ENCODE measurements at places on chromosomes 1 and 21.

GRCh38 chr1:36284061-36284460 lies 22.1 kb upstream of the SH3D21 start:
- DNase-seq, result no peak

DNA sequence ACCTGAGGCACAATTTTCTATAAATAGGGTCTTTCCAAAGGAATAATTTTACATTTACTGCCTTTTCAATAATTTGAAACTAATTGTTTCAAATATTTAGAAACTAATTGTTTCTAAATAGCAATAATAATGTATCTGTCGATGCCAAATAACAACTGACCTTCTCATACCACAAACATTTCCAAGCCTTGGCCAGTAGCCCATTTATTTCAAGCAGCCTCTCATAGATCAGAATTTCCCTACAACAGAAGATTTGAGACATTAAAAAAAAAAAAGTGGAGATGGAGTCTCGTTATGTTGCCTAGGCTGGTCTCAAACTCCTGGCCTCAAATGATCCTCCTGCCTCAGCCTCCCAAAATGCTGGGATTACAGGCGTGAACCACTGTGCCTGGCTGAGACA lies 2.1 kb upstream of the GFI1 start:
- no peak for DNase-seq

GRCh38 chr1:219171192-219171935 lies 2.3 kb upstream of the LYPLAL1 start:
- DNase-seq, result no peak

- DNase-seq, result no peak
These were observed 511.3 kb downstream of the NPHP4 start for GRCh38 chr1:5480906-5481305.

DNA sequence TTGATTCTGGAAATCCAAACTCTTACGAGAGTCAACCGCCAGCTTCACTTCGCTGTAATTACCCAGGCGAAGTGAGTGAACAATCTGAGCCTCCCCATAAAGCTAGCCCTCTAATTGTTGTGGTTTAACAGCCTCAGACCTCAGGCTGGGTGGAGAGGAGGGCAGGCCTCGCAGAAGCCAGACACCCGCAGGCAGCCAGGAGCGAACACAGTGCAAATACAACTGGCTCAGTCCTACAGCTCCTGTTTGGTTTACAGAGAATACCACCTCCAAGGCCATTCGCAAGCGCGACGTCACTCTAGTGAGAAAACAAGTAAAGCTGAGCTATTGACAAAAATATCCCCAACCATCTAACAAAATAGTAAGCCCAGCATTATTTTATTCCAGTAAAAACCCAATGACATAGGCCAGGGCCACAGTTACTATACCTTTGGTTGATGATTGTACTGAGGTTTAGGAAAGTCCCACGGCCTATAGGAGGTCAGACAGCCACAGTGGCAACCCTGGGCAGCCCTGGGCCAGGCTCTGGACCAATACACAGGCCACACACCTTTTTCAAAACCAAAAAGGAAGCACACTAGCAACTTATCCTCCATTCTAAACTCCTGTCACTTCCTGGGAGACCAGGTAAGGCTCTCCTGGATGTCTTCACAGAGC lies 163.3 kb downstream of the ETS2 start:
- DNase-seq, result no peak

- peak; percentile 36 for DNase-seq
These were observed 68.9 kb downstream of the TENT5C start for GRCh38 chr1:117674521-117675400.

DNA sequence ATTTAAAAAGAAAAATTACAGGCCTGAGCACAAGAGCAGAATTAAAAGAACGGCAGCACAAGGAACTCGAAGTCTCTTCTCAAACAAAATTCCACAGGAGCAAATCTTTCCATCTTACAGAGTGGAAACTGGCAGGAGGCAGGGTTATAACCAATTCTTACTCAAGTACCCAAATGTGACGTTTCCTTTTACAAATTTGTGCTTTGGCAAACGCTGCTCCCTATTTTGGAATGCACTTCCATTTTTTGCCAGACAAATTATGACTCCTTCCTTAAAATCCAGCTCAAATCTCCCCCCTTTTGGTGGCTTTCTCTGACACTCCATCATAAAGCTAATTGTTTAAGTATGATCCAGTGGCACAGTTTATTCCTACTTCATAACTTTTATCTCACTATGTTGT lies 7.8 kb downstream of the ERI3 start:
- DNase-seq, result no peak

DNA sequence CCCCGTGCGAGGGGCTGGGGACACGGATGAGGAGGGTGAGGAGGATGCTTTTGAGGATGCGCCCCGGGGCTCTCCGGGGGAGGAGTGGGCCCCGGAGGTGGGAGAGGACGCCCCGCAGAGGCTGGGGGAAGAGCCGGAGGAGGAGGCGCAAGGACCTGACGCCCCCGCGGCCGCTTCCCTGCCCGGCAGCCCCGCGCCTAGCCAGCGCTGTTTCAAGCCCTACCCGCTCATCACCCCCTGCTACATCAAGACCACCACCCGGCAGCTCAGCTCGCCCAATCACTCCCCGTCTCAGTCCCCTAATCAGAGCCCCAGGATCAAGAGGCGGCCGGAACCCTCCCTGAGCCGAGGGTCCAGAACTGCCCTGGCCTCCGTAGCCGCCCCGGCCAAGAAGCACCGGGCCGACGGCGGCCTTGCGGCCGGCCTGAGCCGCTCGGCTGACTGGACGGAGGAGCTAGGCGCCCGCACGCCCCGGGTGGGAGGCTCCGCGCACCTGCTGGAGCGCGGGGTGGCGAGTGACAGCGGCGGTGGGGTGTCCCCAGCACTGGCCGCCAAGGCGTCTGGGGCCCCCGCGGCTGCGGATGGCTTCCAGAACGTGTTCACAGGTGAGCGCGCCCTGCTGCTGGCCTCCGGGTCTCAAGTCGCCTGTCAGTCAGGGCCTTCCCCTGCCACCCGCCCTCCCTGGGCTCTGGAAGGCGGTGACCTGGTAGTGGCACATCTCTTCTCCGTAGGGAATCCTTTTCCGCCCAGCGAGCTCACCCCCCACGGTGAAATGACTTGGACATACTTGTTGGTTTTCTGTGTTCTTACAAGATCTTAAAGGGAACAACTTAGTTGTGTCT lies 1.7 kb downstream of the FMN2 start:
- no peak for DNase-seq

GRCh38 chr1:10612436-10613160 lies 137.8 kb downstream of the PEX14 start:
- DNase-seq, result no peak

GRCh38 chr1:68320349-68320748 lies 88.0 kb upstream of the WLS start:
- DNase-seq, result no peak

DNA sequence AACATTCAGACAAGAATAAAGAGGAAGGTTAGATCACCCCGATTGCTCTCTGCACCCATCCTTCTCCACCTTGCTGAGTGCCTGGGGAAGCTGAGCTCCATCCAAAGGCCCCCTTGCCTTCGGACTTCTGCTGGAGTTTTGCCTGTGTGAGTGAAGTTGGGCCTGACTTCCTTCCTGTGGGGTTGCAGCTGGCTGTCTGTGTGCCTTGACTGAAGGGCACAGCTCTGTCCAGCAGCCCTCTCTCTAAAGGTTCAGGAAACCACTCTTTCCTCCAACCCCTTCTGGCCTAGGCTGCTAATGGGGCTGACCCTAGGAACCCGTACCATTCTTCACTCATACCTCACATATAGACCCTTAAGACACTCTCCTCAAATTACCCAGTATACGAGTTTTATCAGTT lies 173.4 kb upstream of the HMCN1 start:
- no peak for DNase-seq

GRCh38 chr1:226486161-226486560 lies 62.4 kb upstream of the STUM start:
- no peak for DNase-seq

DNA sequence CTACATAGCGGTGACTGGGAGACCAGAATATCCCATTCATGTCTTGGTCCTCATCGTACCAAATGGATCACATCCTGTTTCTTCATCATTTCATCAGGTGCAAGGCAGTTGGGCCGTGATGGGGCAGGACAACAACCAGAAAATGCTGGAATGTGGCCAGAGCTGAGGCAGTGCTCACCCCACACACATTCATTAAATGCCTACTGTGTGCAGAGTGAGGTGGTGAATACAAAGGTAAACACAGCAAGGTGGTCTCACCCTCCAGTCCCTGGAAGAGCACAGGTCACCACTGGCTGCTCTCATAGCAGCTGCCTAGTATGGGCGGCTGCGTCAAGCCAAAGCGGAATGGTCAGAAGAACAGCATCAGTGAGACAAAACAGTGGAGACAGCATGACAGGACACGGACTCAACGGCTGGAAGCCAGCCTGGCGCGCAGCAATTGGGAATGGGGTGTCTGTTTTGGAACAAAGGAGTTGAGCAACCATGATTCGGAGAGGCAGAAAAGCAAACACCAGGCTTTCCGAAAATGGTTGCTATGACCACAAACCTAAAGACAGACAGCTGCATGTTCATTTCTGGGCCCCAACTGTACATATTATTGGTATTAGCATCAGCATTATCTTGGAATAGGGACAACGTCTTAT lies 5.6 kb upstream of the ADAMTSL4 start:
- DNase-seq, result no peak

GRCh38 chr1:155122308-155122707 lies 5.4 kb upstream of the EFNA1 start:
- DNase-seq, result no peak

Measured in stimulated activated CD4-positive, alpha-beta T cell treated with anti-CD3 and anti-CD28 coated beads, Interleukin-4, amount 100 ng/mL, for 24 hours (primary cell).